ENCODE measurements at places on chromosomes 2 and 18.

DNA sequence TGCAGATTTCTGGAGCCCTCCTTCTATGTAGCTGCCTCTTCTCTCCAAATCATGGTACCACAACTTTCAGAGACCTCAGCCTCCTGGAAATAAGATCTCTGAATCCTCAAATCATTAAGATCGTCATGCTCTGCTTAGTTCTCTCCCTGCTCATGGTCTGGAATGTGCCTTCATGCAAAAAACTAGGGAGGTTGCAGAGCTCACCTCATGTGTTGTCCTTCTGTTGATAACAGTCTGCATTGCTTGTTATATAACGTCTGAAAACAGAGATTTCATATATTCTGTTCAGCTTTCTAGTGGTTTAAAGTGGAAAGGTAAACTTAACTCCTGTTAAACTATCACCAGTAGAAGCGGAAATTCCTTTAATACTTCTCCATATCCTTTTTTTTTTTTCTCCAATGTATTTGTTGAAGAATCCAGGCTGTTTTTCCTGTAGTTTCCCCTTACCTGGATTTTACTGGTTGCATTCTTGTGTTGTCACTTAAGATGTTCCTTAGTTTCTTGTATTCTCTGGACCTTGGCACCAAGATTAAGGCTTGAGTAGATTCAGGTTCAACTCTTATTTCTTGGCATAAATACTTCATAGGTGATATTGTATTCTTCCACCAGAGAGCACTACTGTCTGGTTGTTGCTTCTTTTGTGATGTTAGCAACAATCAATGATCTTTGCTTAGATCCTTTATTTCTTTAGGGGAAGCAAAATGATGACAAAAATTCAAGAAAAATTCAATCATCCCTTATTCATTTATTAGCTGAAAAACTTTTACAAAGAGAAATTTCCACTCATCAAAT lies 211.3 kb downstream of the LOXHD1 start:
- DNase-seq, result no peak

- DNase-seq, result peak; percentile 44
Observed at GRCh38 chr2:212359425-212360067, 179.1 kb downstream of the ERBB4 start.

DNA sequence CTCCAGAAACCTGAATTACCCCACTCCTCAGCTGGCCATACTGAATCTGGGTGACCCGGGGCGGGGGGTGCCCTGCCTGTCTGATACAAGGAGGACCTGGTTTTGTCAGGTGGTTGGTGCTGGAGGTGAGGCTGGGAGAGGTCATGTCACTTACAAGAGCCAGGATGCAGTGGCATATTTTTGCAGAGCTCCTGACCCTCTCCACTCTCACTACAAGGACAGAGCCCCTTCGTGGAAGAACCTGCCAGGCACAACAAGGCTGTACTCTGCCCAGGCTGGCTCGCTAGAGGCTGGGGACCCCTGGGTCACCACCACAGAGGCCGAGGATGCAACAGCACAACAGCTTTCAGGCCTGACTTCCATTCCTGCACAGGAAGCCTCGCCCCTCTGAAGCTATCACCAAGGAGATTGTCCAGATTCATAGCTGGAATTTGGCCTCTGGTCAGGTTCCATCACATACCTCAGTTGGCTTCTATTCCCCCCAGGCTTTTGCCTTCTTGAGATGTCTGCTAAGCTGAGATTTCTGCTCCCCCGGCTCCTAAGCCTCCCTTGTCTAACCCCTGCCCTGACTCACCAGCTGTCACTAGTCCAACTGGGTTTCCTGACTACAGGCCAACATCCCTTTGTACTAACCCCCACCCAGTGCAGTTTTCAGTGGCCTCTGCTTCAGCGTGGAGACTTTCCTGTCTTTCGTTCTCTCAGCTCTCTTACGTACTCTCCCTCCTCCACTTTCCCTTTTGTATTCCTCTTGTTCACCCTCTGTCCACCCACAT lies 132.5 kb upstream of the EPAS1 start:
- peak; percentile 99 for DNase-seq

- no peak for DNase-seq
Observed at GRCh38 chr2:72138011-72138881, 9.4 kb downstream of the CYP26B1 start.

- no peak for DNase-seq
Observed at GRCh38 chr2:26904839-26905238, 56.9 kb downstream of the DPYSL5 start.

GRCh38 chr2:168773719-168774521 lies 28.5 kb upstream of the NOSTRIN start:
- DNase-seq, result peak; percentile 73

- DNase-seq, result no peak
Observed at GRCh38 chr18:56202678-56203077, 435.7 kb downstream of the TXNL1 start.

GRCh38 chr18:76359909-76360308 lies 135.1 kb downstream of the ZNF516 start:
- DNase-seq, result no peak

DNA sequence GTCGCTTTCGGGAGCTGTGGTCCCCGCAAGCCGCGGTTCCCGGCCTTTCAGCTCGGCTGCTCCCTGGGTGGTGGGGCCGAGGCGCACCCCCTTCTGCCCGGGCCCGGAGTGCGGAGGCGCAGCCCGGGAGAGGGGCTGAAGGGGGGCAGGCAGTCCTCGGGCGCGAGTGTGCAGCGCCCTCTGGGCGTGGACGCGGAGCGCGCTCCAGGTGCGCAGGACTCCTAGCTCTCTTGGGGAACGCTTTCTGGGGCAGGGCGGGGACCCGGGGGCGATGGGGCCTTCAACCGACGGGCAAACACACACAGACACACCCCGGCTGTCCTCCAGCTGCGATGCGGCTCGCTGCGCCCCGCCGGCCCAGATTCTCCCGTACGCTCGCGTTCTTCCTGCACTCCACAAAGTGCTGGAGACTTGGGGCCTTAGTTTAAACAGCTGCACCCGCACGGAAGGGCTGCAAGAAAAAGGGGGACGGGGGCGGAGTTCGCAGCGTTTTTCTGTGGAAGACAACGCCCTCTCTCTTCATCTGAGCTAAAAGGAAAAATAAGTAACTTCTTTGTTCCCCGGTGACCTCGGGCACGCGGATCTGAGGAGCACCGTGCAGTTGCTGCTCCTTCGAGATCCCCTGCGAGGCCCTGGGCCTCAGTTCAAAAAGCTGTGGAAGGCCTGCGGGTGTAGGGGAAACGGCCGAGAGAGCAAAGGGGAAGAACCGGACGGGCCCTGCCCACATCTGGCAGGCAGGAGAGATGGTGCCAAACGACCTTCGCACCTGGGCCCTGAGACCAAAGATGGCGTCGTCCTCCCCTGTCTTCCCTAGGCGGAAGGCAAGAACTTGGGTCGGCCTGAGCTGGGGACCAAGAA lies 593 bp upstream of the SDC1 start:
- no peak for DNase-seq

GRCh38 chr2:19682493-19682892 lies 219.3 kb downstream of the TTC32 start:
- peak; percentile 14 for DNase-seq

GRCh38 chr2:135056790-135057189 lies 4.7 kb downstream of the RAB3GAP1 start:
- peak; percentile 8 for DNase-seq

DNA sequence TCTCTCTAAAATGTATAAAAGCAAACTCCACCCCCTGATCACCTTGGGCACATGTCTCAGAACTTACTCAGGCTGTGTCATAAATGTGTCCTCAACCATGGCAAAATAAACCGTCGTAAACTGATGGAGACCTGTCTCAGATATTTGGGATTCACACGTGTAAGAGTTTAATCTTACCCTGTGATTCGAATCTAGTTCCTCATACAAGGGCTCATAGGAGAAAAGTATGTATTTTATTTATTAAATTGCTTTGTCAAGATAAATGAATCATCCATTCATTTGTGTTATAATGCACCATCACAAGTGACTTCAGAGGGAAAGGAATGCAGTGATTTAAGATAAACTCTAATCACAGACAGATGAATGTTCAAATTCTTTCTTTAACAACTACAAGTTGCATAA lies 712.5 kb upstream of the LRATD1 start:
- no peak for DNase-seq

GRCh38 chr2:234047361-234047760 lies 3.1 kb upstream of the SPP2 start:
- no peak for DNase-seq

- DNase-seq, result no peak
Observed at GRCh38 chr2:48162742-48163141, 256.4 kb upstream of the FBXO11 start.

- DNase-seq, result no peak
Observed at GRCh38 chr2:57434972-57435371, 611.6 kb upstream of the VRK2 start.

Measured in amniotic epithelial cell (primary cell).